CD8-positive, alpha-beta T cell (primary cell): ENCODE measurements at places on chromosomes 13 and 19.

DNA sequence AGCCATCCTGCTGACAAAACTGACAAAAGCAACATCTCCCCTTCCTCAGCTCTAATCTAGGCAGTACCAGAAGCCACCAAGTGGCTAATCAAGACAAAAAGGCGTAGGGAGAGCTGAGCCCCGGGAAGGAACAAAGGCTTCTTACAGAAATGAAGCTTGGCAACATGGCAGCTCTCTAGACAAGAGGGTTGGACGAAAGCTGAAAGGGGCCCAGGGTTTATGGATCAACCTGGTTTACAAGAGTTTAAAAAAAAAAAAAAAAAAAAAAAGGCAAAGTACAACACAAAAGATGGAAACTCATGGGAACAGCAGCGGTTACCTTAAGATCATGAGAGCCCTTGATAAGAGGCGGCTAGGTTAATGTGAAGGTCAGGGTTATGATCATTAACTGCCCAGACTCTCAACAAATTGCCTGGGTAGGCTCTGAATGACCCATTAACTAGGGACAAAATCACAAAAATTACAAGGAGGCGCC is 14.0 kb downstream of the ZC3H4 start:
- DNase-seq, result no peak

DNA sequence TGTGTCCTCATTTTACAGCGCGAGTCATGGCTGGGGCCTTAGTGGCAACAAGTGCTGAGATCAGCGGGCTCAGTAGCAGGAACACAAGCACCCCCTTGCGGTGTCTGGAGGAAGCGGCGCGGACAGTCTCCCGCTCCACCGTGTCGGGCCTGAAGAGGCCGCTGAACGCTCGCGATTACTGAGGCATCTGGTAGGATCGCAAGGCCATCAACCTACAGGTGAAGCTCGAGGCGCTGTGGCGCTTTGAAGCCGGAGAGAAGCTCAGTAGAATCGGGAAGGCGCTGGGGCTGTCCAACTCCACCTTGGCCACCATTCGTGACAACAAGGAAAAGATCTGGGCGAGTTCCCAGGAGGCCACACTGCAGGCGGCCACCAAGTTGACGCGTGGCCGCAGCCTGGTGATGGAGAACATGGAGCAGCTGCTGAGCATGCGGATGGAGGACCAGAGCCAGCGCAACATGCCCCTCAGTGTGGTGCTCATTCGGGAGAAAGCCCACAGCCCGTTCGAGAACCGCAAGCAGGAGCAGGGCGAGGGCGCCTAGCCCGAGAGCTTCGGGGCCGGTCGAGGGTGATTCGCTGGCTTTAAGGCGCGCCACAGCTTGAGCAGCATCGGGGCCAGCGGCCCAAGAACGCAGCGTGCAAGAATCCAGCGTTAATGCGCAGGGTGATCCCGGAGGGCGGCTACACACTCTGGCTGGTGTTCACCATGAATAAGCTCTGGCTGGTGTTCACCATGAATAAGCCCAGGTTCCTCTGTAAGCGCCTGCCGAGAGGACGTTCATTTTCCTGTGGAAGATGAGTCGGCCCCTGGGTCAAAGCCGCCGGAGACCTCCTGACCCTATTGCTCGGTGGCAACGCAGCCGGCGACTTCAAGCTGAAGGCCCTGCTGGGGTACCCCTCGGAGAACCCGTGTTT is 8.3 kb upstream of the MZF1 start:
- peak; percentile 89 for DNase-seq

DNA sequence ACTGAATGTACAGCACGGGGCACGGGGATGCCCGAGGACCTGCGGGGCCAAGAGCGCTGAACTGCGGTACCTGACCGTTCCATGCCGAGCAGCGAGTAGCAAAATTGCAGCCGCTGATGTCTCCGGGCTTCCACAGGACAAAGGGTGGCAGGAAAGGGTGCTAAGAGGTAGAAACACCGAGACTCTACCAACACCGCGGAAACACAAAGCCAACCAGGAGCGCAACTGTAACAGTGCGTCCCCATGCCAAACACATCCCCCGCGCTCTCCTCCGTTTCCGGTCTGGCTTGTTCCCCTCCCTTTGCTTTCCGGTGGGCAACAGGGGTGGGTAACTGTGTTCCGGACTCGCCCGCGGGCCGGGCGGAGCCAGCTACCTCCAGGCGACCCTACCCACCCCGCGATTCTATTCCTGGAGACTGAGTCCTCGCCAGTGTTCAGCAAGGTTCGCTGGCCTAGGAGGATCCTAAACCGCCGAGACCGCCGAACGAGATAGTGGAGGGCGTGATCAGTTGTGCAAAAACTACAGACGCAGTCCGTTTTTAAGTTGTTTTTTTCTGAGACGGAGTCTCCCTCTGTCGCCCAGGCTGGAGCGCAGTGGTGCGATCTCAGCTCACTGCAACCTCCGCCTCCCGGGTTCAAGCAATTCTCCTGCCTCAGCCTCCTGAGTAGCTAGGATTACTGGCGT is 34.9 kb upstream of the NEK3 start:
- peak; percentile 91 for DNase-seq

DNA sequence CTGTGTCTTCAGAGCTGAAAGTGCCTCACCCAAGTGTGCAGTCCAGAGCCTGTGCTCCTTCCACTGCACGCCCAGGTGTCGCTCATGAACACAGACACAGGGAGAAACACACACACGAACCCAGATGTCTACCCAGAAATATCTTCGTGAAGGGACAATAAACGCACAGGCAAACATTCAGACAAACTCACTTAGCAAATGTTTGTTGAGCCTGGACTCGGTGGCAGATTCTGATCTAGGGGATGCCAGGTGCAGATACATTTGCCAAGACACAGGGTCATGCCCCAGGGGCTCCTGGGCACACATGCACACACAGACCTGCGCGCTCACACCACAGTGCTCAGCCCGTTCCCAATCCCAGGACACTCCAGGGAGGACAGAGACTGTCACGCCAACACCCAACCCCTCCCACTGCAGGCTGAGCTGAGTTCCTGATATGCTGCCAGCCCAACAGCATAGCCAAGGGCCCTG is 31.9 kb downstream of the SCGB2B2 start:
- no peak for DNase-seq

DNA sequence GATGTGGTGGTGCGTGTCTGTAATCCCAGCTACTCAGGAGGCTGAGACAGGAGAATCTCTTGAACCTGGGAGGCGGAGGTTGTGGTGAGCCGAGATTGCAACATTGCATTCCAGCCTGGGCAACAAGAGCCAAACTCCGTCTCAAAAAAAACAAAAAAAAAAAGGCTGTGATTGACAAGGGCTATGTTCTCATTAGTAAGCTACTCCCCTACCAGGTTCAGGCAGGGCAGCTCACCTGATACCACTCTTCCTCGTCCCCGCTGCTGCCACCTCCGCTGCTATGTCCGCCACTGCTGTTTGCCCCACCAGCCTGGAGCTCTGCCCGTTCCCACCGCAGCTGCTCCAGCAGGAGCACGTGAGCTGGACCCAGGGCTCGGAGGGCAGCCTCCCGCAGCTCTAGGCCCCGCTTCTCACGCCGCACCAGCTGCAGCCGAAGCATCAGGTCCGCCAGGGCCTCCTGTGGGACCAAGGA is 9.4 kb downstream of the USHBP1 start:
- DNase-seq, result no peak

- no peak for DNase-seq
Observed at GRCh38 chr13:90233933-90234672, 1113.4 kb upstream of the MIR17HG start.
